ENCODE measurements at places on chromosomes 1 and 21.

- no peak for DNase-seq
Observed at GRCh38 chr1:33182896-33183295, 1.1 kb upstream of the TRIM62 start.

- peak; percentile 41 for DNase-seq
Observed at GRCh38 chr1:167229719-167230385, 9.2 kb downstream of the POU2F1 start.

DNA sequence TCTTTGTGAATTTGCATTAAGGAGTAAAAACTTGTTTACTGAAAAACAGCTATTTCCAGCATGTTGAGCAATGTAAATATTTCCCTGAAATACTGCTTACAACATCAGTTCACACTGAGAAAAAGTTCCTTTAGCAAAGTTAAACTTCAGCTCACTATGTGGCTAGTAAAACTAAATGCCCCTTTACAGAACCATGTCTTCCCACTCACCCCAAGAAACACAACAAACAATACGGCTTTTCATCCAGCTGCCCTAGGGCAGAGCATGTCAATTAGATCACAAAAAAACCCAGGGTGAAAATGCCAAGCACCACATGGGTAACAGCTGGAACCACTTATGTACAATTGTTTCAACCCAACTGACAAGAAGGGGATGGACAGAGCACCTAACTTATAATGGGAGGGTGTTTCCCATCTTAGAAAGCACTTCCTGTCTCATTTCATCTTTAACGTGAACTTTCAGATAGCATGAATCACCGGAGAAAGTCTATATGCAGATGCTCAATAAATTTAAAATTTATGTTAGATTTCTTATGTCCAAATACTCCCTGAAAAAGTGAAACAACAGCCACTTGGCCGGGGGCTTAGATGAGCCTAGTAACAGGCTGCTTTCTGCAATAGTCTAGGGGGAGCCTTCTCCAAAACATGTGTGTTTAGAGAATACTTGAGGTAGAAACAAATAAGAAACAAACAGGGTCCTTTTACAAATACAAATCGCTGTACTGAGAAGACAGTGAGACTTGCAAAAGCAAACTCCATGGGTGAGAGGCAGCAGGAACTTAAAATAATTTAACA is 6.6 kb downstream of the NID1 start:
- no peak for DNase-seq

- no peak for DNase-seq
Observed at GRCh38 chr1:66396212-66396890, 137.6 kb upstream of the SGIP1 start.

GRCh38 chr1:118717893-118718292 is 270.2 kb downstream of the TBX15 start:
- DNase-seq = no peak

DNA sequence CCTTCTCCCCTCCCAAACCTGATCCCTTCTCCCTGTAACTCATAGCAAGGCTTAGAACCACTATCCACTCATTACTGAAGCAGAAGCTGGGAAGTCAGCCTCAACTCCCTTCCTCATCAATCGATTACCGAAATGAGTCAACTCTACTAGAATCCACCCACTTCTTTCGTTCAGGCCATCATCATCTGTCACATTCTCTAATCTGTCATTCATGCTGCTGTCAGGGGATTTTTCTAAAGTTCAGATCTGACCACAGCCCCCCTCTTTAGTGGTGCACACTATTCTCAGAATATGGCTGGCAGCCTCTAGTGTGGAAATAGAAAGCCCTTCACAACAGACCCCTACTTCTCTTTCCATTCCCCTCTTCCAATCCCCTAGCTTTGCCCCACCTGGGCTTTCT is 5.1 kb downstream of the NT5C1A start:
- DNase-seq = no peak

DNA sequence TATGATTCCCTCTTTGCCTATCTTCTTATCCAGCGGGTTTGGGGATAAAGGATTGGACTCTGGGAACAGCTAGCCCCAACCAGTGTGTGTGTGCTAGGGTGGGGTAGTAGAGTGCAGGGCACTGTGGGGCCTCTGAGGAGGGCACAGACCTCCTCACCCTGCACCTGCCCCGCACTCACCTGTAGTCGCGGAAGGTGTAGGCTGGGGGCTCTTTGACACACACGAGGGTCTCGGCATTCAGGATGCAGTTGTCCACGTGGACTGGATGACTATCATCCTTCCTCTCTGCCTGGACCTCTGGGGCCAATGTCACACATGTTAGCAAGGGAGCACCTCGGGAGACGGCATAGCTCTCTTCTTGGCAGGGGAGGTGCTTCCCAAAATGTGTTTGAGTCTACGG is 8.0 kb upstream of the CLDN19 start:
- DNase-seq = no peak

DNA sequence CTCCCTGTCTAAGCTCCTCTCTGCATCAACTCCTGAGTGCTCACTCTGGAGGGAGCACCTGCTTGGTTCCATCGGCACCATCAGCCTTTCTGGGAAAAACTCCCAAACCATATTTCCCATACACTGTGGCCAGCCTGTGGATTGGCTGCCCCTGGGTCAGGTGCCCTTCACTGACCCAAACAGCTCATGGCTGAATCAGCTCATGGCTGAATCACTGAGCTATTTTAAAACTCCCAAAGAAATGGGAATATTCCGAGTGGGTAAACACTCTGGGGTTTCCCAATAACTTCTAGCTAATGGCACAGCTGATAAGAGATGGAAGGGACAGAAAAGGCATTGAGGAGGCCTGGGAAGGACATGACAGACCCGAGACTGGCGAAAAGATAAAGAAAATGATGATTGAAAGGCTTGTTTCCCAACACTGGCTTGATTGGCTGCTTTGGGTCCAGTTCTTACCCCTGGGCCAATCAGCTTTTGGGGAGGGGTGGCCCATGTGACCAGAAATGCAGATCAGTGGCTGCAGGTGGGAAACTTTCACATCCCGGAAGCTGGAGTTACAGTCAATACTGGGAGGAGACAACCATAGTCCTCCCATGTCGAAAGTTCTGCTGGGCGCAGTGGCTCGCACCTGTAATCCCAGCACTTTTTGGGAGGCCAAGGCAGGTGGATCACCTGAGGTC is 37.3 kb upstream of the KAZN start:
- DNase-seq = peak; percentile 42

- DNase-seq = no peak
Observed at GRCh38 chr1:217332431-217333065, 298.3 kb downstream of the GPATCH2 start.

GRCh38 chr1:31872658-31873636 is 57.1 kb upstream of the SPOCD1 start:
- peak; percentile 47 for DNase-seq

DNA sequence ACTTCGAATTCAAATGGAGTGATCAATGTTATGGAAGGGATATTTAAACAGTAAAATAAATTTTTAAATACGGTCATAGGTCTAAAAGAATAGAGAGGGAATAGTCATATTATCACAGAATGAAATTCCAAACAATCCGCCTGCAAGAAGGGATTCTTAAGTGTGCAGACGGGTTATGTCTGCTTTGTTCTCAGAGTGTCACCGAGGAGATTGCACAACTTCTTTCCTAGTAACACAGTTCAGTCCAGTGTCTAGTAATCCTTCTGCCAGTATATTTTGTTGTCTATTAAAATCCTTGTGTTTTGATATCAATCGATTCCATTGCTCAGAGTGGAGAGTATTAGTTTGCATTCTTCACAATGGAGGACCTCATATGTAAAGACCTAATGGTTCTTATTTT is 48.4 kb downstream of the LRRC53 start:
- DNase-seq = no peak

DNA sequence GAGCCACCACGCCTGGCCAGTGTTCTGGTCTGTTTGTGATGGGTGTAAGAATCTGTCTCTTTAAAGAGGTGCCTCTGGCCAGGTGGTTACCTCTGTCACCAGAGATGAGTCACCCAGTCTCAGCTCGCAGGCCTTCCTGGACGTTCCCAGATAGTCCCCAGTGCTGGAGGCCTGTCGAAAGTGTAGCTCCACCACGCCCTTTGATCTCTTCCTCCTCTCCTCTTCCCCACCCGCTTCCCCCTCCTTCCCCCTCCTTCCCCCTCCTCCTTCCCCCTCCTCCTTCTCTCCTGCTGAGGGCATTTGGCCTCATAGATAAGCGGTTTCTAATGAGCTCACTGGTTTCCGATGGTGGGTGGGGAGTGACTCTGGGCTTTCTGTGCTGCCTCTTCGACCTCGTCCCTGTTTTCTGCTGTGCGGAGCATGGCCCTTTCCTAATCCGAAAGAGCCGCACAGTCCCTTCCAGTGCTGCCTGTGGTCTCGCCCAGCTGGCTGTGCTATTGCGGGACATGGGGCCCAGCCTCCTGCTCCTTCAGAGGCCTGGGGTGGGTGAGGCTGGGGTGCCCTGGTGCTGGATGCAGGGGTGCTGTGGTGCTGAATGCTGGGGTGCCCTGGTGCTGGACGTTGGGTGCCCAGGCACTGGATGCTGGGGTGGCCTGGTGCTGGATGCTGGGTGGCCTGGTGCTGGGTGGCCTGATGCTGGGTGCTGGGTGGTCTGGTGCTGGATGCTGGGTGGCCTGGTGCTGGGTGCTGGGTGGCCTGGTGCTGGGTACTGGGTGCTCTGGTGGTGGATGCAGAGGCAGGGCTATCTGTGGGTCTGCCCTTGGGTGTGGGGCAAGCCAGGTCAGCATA is 19.2 kb downstream of the AGPAT3 start:
- DNase-seq = peak; percentile 97

GRCh38 chr1:150874455-150875196 is 1.8 kb downstream of the ARNT start:
- no peak for DNase-seq

- no peak for DNase-seq
Observed at GRCh38 chr1:93845538-93846205, 33.3 kb downstream of the DNTTIP2 start.

DNA sequence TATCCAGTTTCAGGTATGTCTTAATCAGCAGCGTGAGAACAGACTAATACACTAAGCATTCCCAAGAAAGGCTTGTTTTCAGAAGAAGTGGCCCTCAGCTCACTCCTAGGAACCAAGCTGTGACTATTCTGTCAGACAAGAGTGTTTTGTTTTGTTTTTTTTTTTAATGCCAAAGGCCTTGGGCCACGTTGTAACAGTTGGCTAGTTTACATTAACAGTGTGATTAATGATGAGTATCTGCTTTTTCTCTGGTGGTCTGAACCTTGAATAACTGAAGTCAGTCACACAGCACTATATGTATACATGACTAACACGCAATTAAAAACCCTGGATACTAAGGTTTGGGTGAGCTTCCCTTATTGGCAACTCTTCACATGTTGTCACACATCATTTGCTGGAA is 21.9 kb downstream of the DPYD start:
- no peak for DNase-seq

DNA sequence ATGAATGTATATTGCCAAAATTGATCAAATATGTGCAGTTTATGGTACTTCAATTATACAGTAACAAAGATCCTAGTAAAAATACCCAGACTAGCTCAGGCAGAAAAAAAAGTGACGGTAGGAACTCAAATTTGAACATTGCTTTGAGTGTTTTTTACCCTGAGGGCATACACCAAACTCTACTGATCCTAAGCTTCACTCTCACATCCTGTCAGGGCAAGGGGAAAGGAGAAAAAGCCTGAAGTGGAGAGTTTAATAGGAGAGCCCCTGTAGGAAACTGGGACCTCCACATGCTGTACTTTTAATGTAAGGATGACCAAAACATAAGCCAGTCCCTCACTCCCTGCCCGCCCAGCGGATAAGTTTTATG is 59.8 kb upstream of the GNG12 start:
- DNase-seq = no peak

DNA sequence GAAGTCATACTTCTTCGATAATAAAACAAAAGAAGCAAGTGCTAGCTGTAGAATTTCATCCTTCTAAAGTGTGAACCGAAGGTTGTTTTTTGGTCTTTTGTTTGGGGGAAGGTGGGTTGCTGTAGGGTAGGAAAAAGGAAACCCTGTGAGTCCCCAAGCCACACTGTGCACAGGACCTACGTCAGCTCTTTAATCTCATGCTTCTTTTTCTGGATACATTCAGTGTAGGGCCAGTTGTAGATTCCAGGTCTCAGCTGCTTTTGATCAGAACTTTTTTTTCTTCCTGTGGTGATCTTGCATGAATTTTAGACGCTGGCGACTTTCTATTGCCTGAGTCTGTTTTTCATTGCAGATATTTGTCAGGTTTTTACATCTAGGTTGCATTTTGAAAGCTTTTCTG is 40.2 kb downstream of the BCL9 start:
- DNase-seq = no peak

DNA sequence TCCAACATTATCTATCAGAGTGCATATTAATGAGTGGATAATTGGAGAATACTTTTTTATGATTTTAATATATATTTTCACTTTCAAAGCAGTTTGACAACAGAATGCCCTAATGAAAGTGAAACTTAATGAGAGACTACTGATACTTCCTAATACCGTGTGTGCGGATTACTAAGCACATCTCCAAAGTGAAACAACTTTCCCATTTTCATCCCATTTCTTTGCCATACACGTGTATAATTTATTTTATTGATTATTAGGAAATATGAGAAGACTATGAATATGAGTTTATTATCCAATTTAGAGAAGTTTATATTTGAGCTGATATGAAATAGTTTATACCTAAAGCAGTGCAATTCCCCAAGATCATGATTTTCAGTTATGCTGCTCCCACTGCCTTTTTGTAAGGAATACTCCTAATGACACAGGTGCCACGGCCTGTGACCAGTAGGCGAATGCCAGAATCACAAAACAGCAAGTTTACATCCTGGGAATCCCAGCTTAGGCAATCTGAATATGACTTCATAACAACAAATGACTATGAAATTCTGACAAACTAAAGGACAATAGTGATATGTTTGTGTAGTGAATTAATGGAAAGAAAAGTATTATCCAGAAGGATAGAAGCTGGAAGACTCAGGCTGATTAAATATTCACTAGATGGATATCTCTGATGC is 202.9 kb downstream of the NCAM2 start:
- no peak for DNase-seq

GRCh38 chr1:34328281-34328799 is 151.6 kb downstream of the C1orf94 start:
- DNase-seq = no peak

DNA sequence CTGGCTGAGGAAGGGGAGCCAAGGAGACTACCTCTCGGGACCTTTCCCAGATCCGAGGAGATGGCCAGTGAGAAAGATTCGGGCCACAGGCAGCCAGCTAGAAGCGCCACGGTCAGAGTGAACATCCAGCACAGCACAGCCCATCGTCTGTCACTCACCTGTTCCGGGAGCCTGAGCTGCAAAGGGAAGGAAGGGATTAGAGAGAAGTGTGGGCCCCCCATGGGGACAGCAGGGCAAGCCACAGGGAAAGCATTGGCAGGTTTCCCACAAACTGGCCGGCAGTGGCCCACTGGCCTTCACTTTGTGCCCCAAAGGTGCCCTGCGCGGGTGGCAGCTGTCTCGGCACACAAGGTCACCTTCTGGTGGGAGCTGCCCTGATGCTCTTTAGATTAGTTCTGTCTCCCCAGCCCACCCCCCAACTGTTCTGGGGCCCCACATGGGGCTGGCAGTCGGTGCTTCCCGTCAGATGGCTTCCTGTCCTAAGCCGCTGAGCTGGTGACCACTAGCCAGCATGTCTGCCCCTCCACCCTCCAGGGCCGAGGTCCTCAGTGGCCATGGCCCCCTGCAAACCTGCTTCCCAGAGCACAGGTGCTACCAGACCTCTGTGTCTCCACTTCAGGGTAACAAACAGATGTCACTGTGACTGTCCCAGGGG is 56.7 kb downstream of the LACTBL1 start:
- DNase-seq = no peak

- no peak for DNase-seq
Observed at GRCh38 chr1:171468120-171468750, 17.1 kb upstream of the PRRC2C start.

All from K562 (cell line).